ENCODE measurements at places on chromosomes 2 and 18.

DNA sequence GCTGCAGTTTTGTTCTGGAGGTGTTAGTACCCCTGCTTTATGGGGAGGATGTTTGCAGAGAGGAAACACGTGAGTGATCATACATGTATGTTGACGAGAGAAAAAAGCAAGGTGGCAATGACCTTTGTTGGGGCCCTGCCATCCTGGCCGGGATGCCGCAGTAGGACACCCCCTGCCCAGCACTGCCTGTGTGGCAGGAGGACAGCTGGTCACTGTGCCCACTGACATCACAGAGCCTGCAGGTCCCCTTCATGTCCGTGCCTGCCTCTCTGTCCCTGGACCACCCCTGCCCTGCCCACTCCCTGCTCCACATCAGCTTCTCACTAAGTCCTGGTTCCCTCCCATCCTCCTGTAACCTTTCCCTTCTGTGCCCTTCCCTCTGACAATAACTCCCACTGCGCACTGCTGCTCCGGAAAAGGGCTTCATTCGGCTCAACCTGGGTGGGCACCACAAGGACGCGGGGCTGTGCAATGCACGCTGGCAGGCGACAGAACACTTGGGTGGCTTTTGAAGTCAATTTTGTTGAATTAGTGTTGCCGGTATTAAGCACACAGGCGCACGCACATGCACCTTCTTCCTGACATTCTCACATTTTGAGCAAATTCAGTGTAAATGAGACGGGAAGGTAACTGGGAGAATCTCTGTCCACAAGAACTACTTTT is 51.5 kb upstream of the TWIST2 start:
- DNase-seq: no peak

DNA sequence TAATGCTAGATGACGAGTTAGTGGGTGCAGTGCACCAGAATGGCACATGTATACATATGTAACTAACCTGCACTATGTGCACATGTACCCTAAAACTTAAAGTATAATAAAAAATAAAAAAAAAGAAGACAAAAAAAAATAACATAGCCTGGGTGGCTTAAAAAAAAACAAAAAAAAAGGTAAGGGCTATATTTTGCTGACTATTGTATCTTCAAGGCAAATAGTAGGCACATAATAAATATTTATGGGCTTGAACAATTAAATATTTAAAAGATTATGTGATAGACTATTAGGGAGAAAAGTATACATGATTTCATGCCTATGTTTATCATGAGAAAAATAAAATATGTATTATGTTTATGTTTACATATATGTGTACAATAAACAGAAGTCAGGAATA is 99.4 kb downstream of the CCDC148 start:
- no peak for DNase-seq

DNA sequence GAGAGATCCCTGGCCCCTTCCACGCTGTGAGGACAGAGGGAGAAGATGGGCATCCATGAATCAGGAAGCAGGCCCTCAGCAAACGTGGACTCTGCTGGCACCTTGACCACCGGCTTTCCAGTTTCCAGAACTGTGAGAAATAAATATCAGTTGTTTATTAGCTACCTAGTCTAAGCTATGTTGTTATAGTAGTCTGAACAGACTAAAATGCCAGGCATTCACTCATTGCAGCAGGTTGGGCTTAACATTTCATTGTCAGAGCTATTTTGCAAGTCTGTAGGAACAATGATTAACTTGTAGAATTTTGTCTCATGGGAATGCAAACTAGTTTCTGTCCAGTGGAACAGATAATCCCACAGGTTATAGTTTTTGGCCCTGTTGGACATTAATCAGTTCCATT is 24.8 kb upstream of the TBC1D8 start:
- DNase-seq: no peak

- no peak for DNase-seq
Observed at GRCh38 chr18:2082676-2083075, 488.6 kb downstream of the METTL4 start.

DNA sequence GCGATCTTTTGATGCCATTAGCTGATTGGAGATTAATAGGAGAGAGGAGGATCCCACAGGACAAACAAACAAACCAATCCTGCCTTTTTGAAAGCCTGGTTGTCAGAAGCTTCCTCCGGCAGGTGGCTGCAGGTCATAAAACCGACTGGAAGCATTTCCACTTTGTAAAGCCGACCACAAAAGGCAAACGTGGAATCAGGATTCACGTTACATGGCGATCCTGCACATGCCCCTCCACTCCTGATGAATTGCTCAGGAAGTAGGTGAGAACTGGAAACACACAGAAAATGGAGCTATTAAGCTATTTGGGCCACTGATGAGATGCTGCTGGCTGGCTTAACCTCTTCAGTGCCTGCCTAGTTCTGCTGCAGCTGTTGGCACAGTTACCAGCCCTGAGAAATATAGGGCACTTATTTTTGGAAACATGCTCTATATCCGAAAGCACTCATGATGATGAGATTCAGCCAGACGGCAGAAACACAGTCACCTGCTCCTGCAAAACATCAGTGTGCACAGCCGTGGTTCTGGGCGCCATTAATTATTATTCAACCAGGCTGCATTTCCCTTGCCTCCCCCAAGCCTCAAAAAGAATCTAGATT is 110.3 kb upstream of the ST6GAL2 start:
- peak; percentile 6 for DNase-seq

GRCh38 chr2:205646680-205647079 is 35.6 kb upstream of the NRP2 start:
- DNase-seq: no peak

GRCh38 chr18:45588376-45589355 is 26.6 kb upstream of the SLC14A2 start:
- no peak for DNase-seq

Data from NCI-H1417 treated with DMSO at 0.1 percent for 48 hours (cell line).